ENCODE measurements at places on chromosomes 12 and 14.

DNA sequence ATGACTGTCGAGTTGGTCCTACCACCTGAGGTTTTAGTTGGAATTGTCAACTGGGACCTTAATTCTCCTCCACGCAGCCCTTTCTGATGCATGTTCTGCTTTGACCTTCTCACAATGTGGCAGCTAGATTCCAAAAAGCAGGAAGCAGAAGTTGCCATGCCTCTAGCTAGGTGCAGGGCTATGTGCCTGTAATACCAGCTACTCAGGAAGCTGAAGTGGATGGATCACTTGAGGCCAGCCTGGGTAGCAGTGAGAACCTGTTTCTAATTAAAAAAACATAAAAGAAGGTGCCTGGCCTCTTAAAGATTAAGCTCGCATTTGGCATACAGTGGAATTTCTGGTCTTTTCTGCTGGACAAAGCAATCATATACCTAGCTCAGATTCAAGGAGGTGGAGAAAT, 77.1 kb downstream of the FGD4 start:
- no peak for DNase-seq

- peak; percentile 71 for DNase-seq
These were observed 1.0 kb downstream of the IGFBP6 start for GRCh38 chr12:53098354-53098981.

DNA sequence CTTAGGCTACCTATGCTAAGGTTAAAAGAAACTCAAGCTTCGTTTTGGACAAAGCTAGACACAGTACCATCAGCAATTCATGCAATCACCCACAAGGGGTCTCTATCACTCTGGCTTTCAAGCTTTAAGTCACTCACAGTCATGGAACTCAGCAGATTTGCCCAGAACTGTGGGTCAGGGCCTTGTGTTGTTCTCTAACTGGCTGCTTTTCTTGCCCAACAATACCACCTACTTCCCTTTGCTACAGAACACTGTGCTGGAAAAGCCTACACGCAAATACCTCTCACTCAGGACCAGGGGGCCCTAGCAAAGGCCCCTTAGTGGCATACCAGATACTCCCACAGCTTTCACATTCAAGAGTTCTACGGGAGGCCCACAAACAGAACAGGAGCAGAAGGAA, 9.1 kb downstream of the NEMP1 start:
- DNase-seq: peak; percentile 65

DNA sequence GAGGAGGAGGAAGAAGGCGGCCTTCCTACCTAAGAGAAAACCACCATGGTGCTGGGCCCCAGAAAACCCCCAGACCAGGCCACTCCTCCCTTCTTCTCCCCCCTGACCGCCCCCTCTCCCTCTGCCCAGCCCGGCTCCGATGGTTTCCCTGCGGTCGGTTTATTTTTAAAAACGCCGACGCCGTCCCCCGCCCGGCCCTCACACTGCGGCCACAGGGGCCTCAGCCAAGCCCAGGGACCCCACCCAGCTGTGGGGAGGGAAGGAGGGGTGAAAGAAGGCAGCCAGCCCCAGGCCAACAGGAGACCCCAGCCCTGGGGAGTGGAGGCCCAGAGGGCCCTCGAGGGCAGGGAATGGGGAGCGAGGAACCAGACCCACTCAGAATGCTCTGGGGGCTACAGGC, 3.4 kb downstream of the SP7 start:
- no peak for DNase-seq

GRCh38 chr12:49645146-49646039, 22.0 kb downstream of the PRPF40B start:
- no peak for DNase-seq

- DNase-seq: no peak
These were observed 31.2 kb upstream of the DYNC1H1 start for GRCh38 chr14:101933209-101933608.

GRCh38 chr14:35121026-35121886, 534 bp downstream of the PPP2R3C start:
- peak; percentile 39 for DNase-seq

DNA sequence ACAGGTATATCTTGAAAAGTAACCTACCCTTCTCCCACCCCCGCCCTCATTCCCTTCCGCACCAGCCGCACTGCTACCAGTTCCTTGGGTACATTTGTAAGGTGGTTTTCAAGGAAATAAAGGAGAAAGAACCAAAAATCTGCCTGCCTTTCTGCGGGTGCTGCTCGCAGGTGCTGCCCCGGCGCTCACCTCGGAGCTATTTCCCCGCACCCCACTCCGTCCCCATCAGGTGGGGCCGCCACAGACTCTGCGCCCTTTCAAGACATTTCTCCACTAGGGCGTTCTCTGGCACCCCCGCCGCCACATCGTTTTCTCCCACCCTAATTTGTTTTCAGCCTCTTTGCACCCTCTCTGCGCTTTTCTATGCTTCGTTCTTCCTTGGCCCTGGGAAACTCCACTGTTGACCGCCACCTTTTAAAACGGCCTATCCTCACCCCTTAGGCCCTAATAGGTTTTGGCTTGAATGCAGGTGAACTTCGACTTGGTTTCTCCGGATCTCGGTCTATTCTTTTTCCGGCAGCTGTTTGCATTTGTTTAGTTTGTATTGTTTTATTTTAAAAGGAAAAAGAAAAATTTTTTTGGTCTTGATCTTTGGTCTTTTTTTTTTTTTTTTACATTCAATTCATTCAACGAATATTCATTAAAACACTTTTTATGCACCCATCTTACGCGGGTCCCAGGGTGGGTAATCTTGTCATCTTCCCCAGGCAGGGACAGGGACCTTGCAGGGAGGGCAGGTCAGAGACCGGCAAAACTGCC, 3.0 kb downstream of the VSX2 start:
- DNase-seq: no peak

DNA sequence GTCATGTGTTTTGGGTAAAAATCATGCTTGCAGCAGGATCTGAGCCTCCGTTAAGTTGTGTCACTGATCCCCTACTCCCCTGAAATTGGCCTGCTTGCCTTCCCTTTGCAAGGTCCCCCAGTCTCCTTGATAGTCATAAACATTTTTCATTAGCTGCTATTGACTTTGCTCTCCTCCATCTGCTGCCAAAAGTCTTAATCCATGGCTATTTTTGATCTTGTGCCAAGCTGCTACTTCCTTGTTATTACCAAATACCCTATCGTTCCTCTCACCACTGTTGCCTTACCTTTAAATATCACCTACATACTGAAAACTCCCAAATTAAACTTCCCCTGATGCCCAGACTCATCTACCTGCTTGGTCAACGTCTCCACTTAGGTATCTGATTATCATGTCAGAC, 148.3 kb downstream of the PHLDA1 start:
- no peak for DNase-seq

- no peak for DNase-seq
These were observed 10.5 kb upstream of the STAC3 start for GRCh38 chr12:57261428-57261865.

DNA sequence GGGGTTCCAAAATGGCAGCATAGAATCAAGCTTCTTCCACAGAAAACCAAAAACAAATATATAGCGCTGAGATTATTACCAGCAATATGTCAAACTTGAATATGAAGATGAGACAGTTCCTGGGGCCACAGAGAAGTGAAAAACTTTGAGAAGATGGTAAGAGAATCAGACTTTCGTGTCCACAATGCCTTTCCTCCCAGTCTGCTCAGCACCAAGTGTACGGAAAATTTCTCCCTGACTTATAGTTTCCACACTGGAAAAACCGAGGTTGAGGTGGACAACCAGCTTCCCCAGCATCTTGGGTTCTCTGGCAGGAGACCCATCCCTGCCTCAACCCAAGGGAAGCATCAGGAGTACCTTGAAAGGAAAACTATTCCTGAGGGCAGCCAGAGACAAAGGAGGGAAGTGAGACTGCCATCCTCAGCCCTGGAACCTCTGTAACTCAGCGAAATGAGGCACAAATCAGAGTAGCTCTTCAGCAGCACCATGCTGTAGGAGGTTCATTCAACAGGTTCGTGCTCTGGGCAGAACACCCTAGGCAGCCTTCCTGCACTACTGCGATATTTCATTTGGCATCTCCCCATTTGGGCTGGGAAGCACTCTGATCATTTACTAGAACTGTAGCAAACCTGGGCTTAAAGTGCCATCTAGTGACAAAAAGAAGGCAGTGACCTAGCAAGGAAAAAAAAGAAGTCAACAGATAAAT, 52.4 kb upstream of the CAPRIN2 start:
- DNase-seq: peak; percentile 32

DNA sequence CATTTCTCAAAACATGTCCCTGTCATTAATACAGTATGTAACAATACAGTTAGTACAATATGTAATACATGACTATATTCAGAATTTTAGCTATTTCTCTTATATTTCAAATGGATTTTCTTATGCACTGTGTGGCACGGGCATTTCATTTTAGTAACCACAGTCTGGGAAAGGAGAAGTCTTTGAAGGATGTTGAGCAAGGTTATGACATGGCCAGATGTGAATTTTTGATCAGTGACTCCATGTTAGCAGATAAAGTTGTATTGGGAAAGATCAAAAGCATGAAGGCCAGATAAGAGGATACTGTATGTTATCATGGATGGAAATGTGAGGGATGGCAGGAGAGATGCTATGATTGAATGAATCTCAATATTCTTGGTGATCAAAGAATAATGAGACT, 285.2 kb downstream of the NAV3 start:
- DNase-seq: no peak

- no peak for DNase-seq
These were observed 49.2 kb downstream of the FUT8 start for GRCh38 chr14:65461730-65462129.

DNA sequence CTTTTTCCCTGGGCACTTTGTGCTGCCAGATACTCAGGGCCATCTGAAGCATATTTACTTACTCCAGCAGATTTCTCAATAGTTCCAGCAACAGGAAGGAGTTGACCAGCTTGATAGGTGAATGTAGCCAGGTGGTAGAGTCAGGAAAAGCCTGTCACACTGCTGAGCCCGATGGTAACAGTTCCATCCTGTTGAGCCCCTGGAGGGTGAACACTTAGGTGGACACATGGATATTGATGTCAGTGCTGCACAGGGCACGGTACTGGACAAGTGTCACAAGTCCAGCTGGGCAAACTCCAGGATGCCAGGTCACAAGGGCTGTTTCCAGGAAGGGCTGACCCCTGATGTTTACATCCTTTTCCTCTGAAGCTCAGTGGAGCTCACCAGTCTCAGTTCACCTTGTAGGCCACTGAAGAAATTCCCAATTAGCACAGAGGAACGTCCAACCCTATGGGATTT, 2.3 kb upstream of the SMOC1 start:
- no peak for DNase-seq
